ENCODE measurements at places on chromosomes 3 and 15. TPM values are rescaled to one million over a fixed set of nuclear protein-coding genes. Genes with fewer than 3 reads are reported as not detected.

The RHCG gene
- 1.7 TPM for polyA plus RNA-seq

The DUT gene
- polyA plus RNA-seq, result 70.4 TPM

The ARL14 gene
- 11.5 TPM for polyA plus RNA-seq

The NANOGP8 gene
- polyA plus RNA-seq, result not detected

The FHIT gene
- polyA plus RNA-seq, result 18.7 TPM

The SSUH2 gene
- polyA plus RNA-seq, result 21.6 TPM

The CPEB1 gene
- polyA plus RNA-seq, result 1.9 TPM

The PLAAT1 gene
- 1.3 TPM for polyA plus RNA-seq

The PIF1 gene
- 3.3 TPM for polyA plus RNA-seq

The DAPK2 gene
- polyA plus RNA-seq, result 5.1 TPM

The COL7A1 gene
- 24.7 TPM for polyA plus RNA-seq

- no peaks in the 10 kb centered on the region for H3K36me3 ChIP-seq
- H3K4me1 ChIP-seq, result no peaks in the 10 kb centered on the region
- H3K27ac ChIP-seq, result peak overlapping the region; percentile 45
- H3K27me3 ChIP-seq, result no peaks in the 10 kb centered on the region
- no peak overlapping the region for H3K4me3 ChIP-seq
Measured at GRCh38 chr3:49534581-49535441, 19.5 kb upstream of the BSN start.

- H3K27ac ChIP-seq, result peak overlapping the region; percentile 94
- DNase-seq, result peak; percentile 53
- peak overlapping the region; percentile 40 for H3K4me3 ChIP-seq
- no peaks in the 10 kb centered on the region for H3K36me3 ChIP-seq
- H3K4me1 ChIP-seq, result peaks cover 11% of the 10 kb centered on the region
Measured at GRCh38 chr3:141485641-141486495, 959 bp upstream of the RASA2 start.

GRCh38 chr15:80580106-80580505 is 115.0 kb upstream of the ABHD17C start:
- H3K36me3 ChIP-seq, result no peaks in the 10 kb centered on the region
- no peak overlapping the region for H3K4me3 ChIP-seq
- H3K27me3 ChIP-seq, result no peaks in the 10 kb centered on the region
- peaks cover 11% of the 10 kb centered on the region for H3K4me1 ChIP-seq

GRCh38 chr15:100112061-100112420 is 229.7 kb downstream of the ADAMTS17 start:
- H3K36me3 ChIP-seq, result no peaks in the 10 kb centered on the region
- peaks cover 17% of the 10 kb centered on the region for H3K4me1 ChIP-seq
- H3K27me3 ChIP-seq, result no peaks in the 10 kb centered on the region
- H3K4me3 ChIP-seq, result no peak overlapping the region
- DNase-seq, result no peak

GRCh38 chr3:50502584-50503423 is 630 bp downstream of the CACNA2D2 start:
- H3K4me1 ChIP-seq, result peaks cover 7% of the 10 kb centered on the region
- peaks cover 49% of the 10 kb centered on the region for H3K27me3 ChIP-seq
- no peaks in the 10 kb centered on the region for H3K36me3 ChIP-seq
- peak; percentile 17 for DNase-seq

- peak; percentile 78 for DNase-seq
- peak overlapping the region; percentile 64 for H3K27ac ChIP-seq
- no peaks in the 10 kb centered on the region for H3K36me3 ChIP-seq
- H3K4me3 ChIP-seq, result no peak overlapping the region
- H3K27me3 ChIP-seq, result no peaks in the 10 kb centered on the region
- no peaks in the 10 kb centered on the region for H3K4me1 ChIP-seq
Measured at GRCh38 chr3:116059421-116060096, 385.7 kb downstream of the LSAMP start.

DNA sequence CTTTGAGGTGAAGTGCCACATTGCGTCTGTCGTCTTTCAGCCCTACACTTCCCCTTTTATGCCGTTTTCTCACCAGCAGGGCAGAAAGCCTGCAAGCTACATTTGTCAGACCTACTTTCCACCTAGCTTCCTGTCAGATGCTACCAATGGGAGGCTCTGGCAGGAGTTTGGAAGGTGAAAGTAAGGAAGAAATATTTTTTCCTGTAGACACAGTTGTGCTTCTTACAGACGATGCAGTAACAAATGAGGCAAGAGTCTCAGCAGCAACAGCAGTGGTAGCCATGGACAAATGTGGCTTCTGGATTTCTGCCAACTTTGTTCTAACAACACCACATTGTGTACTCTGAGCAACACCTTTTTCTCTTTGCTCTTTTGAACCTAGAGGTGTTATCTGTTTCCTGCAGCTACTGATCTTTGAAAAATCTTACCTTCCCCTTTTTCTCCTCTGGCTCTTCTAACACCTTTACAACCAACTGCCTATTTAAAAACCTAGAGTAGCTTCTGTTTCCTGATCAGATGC is 70.6 kb upstream of the STT3B start:
- H3K27ac ChIP-seq, result no peak overlapping the region
- no peaks in the 10 kb centered on the region for H3K27me3 ChIP-seq
- no peaks in the 10 kb centered on the region for H3K4me1 ChIP-seq
- no peaks in the 10 kb centered on the region for H3K36me3 ChIP-seq
- no peak overlapping the region for H3K4me3 ChIP-seq

DNA sequence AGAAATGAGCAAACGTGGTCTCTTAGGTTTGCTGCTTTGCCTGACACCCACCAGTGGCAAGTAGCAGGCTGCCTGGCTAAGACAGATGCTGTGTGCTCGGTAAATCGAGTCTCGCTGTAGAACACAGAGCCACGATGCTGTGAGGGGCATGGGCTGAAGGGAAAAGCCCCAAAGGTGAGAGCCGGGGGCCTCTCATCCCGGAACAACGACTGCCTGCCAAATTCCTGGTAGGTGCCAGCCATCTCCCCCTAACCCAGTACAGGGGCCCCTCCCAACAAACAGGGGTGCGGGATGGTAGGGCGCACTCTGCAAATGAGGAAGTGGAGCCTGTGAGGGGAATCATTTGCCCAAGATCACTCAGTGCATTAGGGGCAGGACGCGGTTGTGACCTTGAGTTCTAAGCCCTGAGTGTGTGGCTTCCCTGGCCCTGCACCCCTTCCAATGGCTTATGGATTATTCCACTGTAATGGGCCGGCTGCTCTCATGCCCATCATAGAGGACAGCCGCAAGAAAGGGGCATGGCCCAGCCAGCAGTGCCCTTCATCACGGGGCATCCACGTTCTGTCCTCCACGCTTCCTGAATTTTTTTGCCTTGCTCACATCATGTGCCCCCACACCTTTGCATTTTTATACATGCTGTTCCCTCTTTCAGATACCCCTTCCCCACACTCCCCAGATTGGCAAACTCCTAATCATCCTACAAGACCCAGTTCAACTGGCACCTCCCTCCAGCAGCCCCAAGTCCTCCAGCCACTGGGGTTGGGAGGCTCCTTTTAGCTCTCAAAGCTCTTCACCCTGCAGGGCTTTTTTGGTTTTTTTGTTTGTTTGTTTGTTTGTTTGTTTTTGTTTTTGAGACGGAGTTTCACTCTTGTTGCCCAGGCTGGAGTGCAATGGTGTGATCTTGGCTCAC is 125.4 kb downstream of the NUP210 start:
- H3K27me3 ChIP-seq, result no peaks in the 10 kb centered on the region
- H3K4me1 ChIP-seq, result no peaks in the 10 kb centered on the region
- no peak overlapping the region for H3K4me3 ChIP-seq
- H3K36me3 ChIP-seq, result no peaks in the 10 kb centered on the region
- DNase-seq, result no peak

DNA sequence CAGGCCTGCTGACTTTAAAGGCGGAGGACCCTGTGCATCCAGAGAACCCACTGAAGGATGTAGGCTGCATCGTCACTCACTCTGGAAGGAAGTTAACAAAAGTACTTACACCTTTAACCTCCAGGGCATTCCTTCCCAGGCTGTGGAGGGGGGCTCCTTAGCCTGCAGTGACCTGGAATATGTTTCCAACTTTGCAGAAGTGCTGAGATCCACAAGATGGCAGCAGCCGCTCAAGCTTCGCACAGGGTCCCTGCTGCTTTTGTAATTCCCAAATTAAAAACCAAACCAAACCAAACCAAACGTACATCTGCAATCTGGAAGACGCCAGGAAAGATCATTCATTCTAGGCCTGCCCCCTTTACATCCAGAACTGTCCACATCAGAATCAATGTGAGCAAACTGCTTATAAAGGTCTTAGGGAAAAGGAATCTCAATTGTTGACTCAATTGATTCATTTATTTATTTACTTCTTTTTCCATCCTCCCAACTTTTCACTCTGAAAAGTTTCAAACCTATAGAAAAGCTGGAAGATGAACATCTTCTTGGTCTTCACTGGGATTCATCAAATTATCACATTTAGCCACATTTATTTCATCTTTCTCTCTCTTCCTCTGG is 70.5 kb upstream of the KLHL25 start:
- H3K27ac ChIP-seq, result no peak overlapping the region
- DNase-seq, result peak; percentile 74
- H3K4me1 ChIP-seq, result no peaks in the 10 kb centered on the region
- no peaks in the 10 kb centered on the region for H3K27me3 ChIP-seq

- H3K4me3 ChIP-seq, result no peak overlapping the region
- no peak for DNase-seq
- no peaks in the 10 kb centered on the region for H3K4me1 ChIP-seq
- no peak overlapping the region for H3K27ac ChIP-seq
- H3K36me3 ChIP-seq, result no peaks in the 10 kb centered on the region
Measured at GRCh38 chr3:173599673-173600072, 202.1 kb downstream of the NLGN1 start.

DNA sequence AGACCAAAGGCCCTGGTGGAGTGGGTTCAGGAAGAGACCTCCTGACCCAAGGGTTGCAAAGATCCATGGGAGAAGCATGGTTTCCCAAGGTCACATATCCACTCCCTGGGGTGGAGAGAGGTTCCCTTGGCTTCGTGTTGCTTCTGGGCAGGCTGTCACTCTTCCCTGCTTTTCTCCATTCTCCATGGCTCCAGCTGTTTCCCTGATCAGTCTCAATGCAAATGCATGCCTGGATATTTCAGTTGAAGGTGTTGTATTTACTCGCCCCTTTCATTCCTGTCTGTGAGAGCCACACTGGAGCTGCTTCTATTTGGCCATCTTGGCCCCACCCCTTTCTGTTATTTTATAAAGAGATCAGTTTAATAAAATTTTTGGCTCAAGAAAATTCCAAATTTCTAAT is 95.0 kb upstream of the PLSCR4 start:
- no peaks in the 10 kb centered on the region for H3K4me1 ChIP-seq
- no peak for DNase-seq

- H3K27me3 ChIP-seq, result no peaks in the 10 kb centered on the region
- no peak overlapping the region for H3K4me3 ChIP-seq
- H3K36me3 ChIP-seq, result no peaks in the 10 kb centered on the region
- peak; percentile 82 for DNase-seq
Measured at GRCh38 chr15:65414841-65415621, 7.7 kb downstream of the IGDCC4 start.

GRCh38 chr15:57354436-57355123 is 21.7 kb upstream of the CGNL1 start:
- no peak overlapping the region for H3K27ac ChIP-seq
- H3K4me3 ChIP-seq, result no peak overlapping the region
- DNase-seq, result no peak

DNA sequence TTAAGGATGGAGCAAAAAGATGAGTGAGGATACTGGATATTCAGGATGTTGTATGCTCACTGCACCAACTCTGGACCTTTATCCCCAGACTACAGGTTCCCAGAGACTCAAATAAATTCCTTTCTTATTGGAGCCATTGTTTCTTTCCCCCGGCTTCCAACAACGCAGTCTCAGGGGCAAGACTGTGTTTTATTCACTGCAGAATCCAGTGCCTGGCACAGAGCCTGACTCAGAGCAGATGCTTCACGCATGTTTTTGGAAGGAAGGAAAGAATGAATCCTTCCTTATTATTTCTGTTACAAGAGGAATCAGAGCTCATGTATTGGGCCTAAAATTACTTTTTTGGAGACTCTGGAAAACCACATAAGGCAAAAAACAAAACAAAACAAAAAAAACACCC is 96.0 kb upstream of the VGLL4 start:
- H3K27me3 ChIP-seq, result no peaks in the 10 kb centered on the region
- no peaks in the 10 kb centered on the region for H3K4me1 ChIP-seq
- H3K27ac ChIP-seq, result no peak overlapping the region
- H3K36me3 ChIP-seq, result no peaks in the 10 kb centered on the region

- peaks cover 12% of the 10 kb centered on the region for H3K4me1 ChIP-seq
- peak; percentile 33 for DNase-seq
- H3K27ac ChIP-seq, result peak overlapping the region; percentile 65
- H3K36me3 ChIP-seq, result no peaks in the 10 kb centered on the region
- no peaks in the 10 kb centered on the region for H3K27me3 ChIP-seq
- H3K4me3 ChIP-seq, result peak overlapping the region; percentile 27
Measured at GRCh38 chr15:65354835-65355172, 23.0 kb downstream of the IGDCC3 start.

DNA sequence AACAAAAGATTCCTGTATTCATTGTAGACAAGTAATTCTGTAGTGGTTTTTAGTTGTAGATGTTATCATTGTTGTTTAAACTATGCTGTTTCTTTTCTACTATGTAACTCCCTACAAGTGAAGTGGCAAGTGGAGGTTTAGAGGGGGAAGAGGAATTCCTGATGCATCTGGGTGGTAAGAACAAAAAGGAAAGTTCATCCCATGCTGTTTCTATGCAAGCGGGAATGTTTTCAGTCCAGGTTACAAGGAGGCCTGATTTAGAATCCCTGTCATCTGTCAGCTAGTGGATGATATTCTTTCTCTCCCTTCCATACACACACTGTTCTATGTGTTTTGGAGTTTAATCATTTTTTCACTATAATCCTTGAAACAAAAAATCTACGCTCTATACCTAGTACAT is 67.4 kb downstream of the IMPG2 start:
- no peaks in the 10 kb centered on the region for H3K36me3 ChIP-seq
- no peaks in the 10 kb centered on the region for H3K27me3 ChIP-seq
- no peak overlapping the region for H3K4me3 ChIP-seq
- no peak overlapping the region for H3K27ac ChIP-seq
- no peak for DNase-seq

DNA sequence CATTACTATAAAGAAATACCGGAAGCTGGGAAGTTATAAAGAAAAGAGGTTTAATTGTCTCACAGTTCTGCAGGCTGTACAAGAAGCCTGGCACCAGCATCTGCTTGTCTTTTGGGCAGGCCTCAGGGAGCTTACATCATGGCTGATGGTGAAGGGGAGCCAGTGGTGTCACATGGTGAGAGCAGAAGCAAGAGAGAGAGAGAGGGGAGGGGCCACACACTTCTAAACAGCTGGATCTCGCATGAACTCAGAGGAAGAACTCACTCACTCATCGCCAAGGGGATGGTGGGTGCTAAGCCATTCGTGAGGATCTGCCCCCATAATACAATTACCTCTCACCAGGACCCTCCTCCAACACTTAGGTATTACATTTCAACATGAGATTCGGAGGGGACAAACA is 51.8 kb upstream of the ANKRD34C start:
- H3K36me3 ChIP-seq, result no peaks in the 10 kb centered on the region
- no peak for DNase-seq
- no peaks in the 10 kb centered on the region for H3K4me1 ChIP-seq
- no peaks in the 10 kb centered on the region for H3K27me3 ChIP-seq
- no peak overlapping the region for H3K27ac ChIP-seq

GRCh38 chr3:69005071-69005790 is 8.3 kb downstream of the EOGT start:
- H3K36me3 ChIP-seq, result no peaks in the 10 kb centered on the region
- H3K4me1 ChIP-seq, result peaks cover 6% of the 10 kb centered on the region

All from hepatocyte (in vitro differentiated cells).